NCI-H2081 treated with DMSO at 0.1 percent for 48 hours (cell line): ENCODE measurements at places on chromosomes 1 and 21.

DNA sequence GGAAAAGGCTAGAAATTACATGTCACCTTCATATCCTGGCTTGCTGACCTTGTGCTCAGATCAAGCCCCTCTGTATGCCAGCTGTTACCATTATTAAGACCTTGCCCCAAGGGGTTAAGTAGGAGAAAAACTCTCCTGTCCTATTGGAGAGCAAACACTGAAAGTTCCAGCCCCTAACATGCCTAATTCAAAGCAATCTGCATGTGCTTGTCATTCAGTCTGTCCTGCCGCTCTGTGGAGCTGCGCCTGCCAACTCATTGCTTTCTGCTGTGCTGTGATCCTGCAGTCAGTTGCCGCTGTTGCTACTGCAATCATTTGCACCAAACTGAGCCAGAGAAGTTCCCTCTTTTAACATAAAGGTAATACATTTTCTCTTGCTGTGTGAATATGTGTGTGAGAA, 113.4 kb downstream of the DISP1 start:
- DNase-seq, result peak; percentile 81

DNA sequence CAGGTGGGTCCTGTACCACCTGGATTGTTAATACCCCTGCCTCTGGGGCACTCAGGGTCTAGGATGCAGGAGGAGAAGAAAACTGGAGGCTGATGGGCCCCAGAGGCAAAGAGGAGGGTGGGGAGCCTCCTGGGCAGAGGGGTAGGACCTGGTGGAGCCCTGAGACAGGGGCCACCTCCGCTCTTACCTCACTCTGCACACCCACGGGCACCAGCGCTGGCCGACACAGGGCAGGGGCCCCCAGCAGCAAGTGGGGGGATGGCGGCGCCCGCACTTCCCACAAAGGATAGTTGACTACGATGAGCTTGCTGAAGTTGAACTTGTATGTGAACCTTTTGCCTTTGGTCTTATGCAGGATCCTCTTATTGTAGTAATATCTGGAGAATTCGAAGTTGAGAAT, 1.1 kb downstream of the ETV3L start:
- DNase-seq, result no peak

DNA sequence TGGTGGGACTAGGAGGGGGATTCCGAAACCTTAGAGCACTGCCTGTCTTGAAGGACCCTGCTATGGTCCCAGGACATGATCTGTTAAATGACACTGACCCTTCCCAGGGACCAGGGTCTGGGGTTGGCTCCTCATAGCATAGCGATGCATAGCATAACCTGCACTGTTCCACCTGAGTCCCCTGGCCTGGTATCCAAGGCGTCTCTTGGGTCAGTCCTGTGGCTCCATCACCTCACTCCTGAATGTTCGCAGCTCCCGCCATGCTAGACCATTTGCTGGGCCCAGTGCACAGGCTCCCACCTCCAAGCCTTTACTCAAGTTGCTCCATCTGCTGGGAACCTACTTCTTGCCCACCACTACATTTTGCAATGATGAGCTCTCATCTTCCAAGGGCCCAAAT, 39.0 kb upstream of the MAGOH start:
- no peak for DNase-seq

DNA sequence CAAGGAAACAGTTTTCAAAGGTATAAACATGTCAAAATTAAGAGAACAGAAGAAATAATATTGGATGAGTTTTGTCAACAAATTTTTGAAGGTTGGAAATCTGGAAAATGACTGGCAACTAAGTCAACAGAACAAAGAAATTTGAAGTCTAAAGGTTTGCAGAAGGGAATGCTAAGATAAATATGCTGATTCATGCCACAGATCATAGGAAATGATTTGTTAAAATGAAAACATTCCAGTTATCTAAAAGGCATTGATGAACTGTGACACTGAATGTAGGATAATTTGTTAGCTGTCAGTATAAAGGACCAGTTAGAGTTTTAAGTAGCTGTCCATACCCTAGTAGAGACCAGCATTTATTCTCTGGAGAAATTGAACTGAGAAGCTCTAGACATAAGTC, 157.9 kb upstream of the CHRM3 start:
- no peak for DNase-seq

DNA sequence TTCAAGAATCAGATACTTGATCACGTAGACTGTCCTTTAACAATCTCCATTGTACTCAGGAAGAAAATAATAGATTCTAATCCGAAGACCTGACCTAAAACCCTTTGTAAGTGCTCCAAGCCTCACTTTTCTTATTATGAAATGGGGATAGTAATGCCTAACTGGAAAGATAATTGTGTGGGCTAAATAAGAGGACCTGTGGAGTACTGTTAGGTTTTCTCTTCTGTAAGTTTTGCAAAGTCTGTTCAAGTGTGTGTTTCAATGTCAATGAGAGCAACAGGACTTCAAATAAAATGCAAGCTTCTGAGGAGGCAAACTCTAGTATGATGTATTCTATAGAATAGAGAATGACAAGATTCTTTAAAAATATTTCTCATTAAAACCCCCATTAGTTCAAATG, 348.6 kb downstream of the USP25 start:
- no peak for DNase-seq

- DNase-seq, result no peak
Observed at GRCh38 chr1:208204779-208205178, 39.4 kb downstream of the PLXNA2 start.

DNA sequence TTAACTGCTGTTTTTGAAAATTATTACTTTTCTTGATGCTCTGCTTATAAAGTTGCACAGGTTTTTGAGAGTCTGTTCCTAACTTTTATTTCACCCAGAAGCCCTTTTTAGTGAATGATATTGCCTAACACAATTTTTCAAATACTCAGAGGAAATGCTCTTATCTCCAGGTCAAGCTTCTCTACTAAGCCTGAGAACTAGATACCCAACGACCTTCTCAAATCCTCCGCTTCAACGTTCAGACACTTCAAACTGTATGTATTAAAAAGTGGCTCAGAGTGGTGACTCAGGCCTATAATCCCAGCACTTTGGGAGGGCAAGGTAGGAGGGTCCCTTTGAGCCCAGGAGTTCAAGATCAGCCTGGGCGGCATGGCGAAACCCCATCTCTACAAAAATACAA, 88.5 kb downstream of the ASH1L start:
- no peak for DNase-seq

GRCh38 chr1:1118876-1119220, 3.0 kb upstream of the C1orf159 start:
- no peak for DNase-seq

DNA sequence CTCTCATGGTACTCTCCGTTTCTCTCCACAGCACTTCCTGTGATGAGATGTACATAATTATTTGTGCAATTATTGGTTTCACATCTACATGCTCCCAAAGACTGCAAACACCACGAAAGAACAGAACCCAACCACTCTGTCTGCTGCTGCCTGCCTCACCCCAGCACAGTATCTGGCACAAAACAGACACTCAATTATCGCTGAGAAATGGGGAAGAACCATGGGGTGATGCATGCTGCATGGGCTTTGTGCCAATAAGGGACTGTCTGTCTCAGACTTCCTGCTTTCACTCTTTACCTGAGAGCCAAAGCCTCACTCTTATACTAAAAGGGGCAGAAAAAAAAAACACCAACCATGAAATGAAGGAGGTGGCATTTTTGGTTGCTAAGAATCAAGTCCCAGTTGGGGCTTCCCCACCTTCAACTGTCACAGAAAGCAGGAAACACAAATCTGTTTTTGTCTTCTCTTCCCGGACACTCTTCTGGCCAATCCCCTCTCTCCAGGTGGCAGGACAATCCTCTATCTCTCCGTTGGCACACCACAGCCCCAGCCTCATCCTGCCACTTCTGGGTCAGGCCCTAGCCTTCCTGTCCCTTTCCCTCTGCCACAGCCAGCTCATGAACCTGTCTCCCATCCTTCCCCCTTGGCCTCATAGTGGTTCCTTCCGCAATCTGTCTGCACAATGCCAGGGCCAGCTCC, 82.0 kb downstream of the TGFBR3 start:
- DNase-seq, result no peak

GRCh38 chr1:79777481-79778219, 771.1 kb upstream of the ADGRL4 start:
- no peak for DNase-seq

- no peak for DNase-seq
Observed at GRCh38 chr1:214550857-214551435, 456 bp downstream of the PTPN14 start.

DNA sequence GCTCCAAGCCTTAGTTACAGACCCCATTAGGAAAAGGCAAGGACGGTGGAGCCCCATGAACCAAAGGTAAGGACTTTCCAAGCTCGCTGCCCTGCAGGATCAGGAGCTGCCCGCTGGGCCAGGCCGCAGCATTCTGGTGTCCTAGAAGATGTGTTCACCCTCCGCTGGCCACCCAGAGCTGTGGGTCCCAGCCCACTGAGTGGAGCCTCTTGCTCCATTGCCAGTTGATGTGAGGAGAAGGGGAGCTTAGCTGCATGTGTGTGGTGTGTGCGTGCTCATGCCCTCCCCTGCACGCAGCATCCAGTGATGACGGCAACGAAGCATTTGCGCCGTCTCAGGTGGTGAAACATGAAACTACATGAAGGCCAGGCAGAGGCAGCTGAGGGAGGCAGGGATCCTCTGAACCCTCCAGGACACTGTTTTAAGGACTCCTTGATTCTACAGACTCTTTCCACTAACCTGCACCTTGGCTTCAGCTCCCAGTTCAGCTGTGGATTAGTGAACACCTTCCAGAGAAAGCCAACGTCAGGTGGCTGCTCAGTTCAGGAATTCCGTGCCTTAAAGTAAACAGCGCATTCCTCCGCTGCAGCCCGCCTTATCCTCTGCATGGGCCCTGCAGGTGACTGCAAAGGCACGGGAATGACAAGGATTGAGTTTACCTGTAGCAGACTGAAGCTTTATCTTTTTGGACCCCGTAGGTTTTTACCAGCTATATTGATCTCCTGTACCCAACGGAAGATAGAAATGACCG, 48.7 kb downstream of the SMYD2 start:
- DNase-seq, result no peak

GRCh38 chr1:243730487-243731150, 119.4 kb downstream of the AKT3 start:
- no peak for DNase-seq

DNA sequence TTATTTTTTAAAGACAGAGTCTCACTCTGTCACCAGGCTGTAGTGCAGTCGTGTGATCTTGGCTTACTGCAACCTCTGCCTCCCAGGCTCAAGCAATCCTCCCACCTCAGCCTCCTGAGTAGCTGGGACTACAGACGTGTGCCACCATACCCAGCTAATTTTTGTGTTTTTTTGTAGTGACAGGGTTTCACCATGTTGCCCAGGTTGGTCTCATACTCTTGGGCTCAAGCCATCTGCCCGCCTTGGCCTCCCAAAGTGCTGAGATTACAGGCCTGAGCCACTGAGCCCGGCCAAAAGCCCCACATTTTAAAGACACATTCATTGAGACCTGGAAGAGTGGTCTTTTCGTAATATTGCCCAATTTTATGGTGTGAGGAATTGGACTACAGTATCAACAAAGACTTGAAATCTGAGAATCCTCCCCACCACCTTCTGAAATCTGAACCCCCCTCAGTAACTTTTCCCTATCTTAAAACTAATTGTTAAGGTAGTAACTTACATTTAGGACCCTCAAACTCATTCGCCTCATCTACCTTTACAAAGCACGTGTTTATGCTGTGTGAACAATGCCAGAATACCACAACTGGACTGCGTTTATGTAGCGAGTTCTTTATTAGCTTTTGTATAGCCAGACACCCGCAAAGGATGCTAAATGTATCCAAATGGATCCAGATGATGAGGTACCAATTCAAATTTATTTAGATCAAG, 2.7 kb downstream of the ERRFI1 start:
- no peak for DNase-seq

GRCh38 chr1:70003211-70003908, 202.0 kb downstream of the LRRC40 start:
- DNase-seq, result no peak

GRCh38 chr1:97599447-97599846, 321.4 kb downstream of the DPYD start:
- DNase-seq, result no peak

DNA sequence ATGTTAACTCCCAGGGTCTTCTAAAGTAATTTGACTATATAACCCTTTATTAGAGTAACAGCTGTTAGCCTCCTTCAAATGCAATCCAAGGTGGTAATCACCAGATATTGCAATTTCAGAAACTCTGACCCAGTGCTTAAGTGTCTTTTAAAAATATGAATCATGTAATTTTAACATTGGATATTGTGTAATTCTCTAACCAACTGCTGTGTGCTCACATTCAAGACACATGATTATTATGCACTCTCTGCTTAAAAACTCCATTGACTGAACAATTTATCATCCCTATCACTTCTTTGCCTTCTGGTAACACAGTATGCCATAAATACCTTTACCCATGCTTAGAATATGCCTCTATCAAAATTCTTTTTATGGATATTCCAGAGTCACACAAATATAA, 537.4 kb upstream of the RGS18 start:
- no peak for DNase-seq

- DNase-seq, result no peak
Observed at GRCh38 chr1:175742790-175743459, 470 bp downstream of the TNR start.

DNA sequence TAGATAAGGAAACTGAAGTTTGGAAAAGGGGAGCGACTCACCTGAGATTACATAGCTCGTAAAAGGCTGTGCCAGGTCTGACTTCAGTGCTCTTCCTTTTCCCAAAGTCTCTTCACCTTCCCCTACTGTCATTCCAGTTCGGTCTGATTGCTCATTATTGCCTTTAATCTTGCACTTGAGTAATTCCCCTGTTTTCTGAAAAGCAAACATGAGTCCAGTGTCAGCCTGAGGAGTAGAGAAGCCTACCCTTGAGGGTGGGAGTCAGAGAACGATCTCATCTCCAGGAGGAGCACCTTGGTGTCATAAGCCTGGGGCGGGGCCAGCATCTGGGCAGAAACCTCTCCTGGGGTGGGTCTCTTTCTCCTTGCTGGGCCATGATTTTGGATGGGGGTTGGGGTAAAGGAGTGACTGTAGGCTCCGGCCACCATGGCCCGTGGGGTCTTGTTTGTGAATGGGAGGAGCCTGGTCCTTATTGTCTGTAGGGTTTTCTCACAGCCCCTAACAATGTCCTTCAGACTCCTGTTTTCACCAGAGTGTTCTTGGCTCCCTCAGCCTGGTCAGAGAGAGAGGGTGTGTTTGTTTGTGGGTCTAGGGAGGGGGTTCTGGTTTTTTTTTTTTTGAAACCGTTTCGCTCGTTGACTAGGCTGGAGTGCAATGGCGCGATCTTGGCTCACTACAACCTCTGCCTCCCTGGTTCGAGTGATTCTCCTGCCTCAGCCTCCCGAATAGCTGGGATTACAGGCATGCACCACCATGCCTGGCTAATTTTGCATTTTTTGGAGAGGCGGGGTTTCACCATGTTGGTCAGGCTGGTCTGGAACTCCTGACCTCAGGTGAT, 6.0 kb downstream of the VANGL2 start:
- no peak for DNase-seq

DNA sequence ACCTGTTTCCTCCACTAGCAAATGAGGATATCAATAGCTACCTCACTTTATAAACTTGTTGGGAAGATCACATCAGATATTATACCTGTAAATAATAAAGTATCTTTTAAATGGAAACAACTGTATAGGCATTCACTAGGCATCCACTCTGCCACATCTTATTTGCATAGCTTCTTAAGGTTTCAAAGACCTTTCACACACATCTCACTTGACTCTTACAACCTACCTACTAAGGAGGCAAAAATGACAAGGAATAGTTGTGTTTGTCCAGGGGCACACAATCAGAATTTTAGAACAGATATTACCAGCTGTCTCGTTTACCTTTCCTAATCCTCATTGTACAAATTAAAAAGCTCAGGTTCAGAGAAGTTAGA, 51.5 kb downstream of the VANGL2 start:
- no peak for DNase-seq
